ENCODE measurements at places on chromosomes 12 and 14.

DNA sequence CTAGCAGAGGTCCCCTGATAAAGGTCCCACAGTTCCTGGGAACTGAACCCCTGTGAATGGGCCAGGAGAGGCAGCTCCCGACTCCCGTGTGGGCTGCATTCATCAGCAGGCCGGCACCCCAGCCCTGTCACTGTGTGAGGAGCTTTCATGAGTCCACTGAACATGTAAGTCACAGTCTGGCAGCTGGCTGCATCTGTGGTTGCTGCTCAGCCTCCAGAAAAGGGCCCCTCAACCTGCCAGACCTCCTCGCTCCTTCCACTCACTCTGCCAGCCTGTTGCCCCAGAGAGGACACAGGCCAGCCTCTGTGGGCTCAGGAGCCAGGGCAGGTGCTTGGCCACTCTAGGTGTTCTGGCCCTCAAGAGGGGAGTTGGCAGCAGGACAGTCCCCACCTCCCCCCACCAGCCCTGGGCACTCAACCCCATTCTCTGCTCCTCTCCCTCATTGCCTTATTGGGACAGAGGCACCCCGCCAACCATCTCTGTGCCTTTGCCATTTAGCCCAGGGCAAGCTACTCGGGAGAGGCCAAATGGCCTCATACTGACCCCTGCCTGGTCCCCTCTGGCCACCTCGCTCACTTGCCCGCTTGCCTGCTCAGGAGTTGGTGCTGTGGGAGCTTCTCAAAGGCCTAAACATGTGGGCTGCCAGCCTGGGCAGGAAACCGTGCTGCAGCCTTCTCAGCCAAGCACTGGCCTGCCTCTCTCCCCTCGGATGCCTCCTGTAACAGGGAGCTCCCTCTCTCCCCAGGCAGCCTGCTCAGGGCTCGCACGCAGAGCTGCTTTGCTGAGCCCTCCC is 1.9 kb downstream of the RTL1 start:
- DNase-seq: no peak

- no peak for DNase-seq
Observed at GRCh38 chr14:72617391-72618031, 276.4 kb downstream of the DPF3 start.

- no peak for DNase-seq
Observed at GRCh38 chr12:94151582-94151981, 3.2 kb downstream of the PLXNC1 start.

GRCh38 chr12:8957561-8957960 is 8.1 kb upstream of the M6PR start:
- no peak for DNase-seq

DNA sequence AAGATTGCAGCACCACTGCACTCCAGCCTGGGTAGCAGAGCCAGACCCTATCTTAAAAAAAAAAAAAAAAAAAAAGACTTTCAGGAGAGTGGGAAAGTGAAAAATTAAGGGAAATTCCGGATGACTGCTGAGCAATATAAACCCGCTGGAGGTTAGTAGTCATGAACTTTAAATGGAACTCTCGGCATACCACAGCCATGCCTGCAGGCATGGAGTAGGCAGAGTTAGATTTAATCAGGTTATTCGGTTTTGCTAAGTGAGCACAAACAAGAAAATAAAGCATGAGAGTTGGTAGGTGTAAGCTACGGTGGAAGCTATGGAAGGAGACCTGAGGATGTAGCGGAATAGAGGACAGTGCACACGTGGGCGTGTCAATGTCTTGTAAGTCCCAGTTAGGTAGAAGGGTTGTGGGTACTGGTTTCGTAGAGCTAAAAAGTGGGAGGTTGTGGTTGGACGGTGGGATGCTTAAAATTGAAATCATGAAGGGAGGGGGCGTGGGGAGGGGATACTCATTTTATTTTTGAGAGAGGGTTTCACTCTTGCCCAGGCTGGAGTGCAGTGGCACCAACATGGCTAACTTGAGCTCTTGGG is 11.8 kb upstream of the TUBA1C start:
- DNase-seq: no peak

DNA sequence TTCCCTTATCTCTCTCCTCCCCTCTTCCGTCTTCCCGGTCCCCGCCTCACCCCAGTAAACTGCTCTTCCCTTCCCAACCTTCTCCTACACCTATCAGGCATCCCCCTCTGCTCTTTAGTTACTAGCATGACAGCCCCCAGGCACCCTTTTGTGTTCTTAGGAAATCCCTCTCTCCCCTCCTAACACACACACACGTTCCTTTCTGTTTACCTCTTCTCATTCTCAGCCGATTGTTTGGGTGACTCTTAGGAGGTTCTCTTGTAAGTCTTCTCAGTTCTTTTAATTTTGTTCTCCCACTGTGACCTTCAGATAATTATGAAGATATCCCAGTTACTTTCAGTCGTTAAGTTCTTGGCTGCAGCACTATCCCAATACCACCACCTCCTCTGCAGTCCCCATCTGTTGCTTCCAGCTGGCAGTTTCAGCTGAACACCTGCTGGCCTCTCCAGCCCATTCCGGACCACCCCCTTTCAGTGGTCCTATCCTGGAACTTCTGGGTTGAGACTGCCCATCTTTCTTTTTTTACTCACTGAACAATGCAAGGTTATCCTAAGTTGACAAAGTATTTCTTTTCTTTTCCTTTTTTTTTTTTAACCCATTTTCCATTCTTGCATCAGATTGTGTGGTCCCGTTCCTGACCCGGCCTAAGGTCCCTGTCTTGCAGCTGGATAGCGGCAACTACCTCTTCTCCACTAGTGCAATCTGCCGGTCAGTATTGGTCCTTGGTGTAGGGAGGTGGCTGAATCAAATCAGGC is 711 bp downstream of the MARS1 start:
- DNase-seq: no peak

DNA sequence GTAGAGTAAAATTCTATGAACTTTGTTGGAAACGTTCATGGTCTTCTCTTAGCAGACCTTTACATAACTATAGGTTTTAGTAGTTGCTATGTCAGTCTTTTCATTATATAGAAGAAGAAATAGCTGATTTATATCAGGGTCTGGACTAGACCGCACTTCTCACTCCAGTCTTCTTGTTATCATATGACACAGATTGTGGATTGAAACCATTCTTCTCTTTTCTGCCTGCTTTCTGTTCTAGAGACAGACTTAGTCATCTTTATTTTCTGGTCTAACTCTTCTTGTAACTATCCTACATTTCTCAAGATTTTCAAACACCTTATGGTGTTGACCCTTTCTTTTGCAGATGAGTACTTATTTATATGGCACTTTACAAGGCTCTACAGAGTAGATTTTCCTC is 55.7 kb downstream of the PCNX1 start:
- no peak for DNase-seq

- DNase-seq: peak; percentile 89
Observed at GRCh38 chr14:50040401-50040775, 76.0 kb downstream of the VCPKMT start.

GRCh38 chr12:108419949-108420348 is 80.8 kb upstream of the CMKLR1 start:
- DNase-seq: no peak

DNA sequence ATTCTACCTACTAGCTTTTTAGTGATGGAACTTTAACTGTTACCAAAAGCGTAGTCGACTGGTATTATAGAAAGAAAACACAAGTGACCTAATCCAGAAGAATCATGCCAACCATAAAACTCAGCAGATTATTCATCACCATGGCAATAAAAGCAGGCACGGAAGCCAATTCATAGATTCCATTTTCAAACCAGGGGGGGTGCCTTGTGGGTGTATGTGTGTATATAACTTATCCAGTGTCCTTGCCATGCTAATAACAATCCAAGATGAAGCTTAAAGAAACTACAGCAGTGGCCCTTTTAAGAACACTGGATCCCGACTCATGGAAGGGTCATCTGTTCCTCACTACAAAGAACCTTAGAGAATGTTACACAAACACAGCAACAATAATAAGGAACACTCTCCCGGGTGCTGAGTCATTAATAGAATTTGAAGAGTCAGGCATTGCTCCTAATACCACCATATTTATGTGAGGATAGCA is 61.0 kb downstream of the EPS8 start:
- no peak for DNase-seq

- DNase-seq: no peak
Observed at GRCh38 chr12:50453872-50454271, 50.9 kb upstream of the DIP2B start.

GRCh38 chr14:79686196-79686595 is 525.1 kb downstream of the DIO2 start:
- DNase-seq: no peak

- no peak for DNase-seq
Observed at GRCh38 chr14:74064883-74065282, 19.4 kb downstream of the ALDH6A1 start.

DNA sequence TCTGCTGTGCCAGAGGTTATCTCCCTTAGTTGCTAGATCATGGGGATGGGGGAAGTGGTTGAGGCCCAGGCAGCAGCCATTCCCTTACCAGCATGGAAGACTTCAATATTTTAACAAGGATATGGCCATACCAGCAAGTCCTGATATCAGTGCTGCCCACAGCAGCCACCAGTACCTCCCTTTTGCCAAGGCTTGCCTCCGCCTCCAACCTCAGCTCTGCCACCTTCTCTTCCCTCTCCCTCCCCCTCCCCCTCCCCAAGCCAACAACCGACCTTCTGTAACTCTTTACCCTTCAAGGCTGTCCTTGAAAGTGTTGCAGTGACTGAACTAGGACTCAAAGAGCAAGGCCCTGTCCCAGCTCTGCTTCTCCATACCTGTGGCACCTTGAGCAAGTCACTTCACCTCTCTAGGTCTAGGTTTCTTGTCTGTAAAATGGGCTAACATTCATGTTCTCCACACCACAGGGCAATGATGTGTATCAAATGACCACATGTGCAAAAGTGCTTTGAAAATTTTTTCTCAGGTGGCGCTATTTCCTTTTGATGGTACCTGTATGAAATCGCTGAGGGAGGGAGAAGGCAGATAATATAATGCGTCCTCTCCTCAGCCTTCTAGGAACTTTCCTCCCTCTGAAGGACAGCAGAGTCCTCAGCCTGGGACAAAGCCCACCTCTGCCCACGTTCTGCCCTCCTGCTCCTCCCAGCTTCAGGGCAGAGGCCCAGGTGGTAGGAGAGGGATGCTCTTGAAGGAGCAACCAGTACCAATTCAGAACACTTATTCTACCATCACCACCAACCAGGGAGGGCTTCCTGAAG is 14.7 kb downstream of the PLEKHG6 start:
- DNase-seq: no peak

DNA sequence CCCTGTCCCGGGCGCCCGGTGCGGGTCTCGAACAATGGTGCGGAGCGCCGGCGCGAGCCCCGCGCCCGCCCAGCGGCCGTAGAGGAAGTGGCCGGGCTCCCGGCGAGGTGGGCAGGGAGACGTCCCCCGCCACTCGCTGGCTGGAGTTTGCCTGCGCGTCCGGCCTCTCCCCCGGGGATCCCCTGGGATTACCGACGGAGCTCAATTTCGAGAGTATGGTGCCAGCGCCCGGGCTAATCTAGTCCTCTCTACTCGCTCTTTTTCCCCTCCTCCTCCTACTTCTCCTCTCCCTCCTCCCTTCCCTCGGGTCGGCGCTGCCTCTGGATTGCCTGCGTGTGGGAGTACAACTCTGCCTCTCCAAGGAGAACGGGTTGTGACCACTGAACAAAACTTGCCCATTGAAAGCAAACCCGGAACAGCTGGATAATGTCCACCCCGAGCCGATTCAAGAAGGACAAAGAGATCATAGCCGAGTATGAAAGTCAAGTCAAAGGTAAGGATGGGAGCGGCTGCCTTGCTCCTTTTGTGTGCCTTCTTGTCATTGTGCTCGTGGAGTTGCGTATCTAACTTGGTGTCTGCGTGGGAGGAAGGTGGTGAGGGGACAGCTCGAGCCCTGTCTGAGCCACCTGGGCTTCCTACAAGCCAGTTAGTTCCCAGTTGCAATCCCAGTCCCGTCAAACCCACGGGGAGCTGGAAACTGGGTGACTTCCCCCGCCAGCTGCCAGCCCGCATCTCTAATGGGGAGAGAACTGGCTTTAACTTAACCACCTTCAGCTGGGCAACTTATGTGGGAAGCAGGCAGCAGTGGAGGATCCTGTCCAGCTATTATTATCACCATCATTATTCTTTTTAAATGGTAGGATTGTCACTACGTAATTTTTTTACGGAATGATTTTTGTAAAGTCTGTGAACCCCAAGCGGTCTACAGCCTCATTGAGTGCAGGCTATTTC is at the start of gene SRGAP1:
SRGAP1 (plus strand) TSS at position 310 of the 951 bp plus-strand sequence; CDS start at position 427, 117 bp downstream.
- DNase-seq: no peak

- DNase-seq: peak; percentile 67
Observed at GRCh38 chr12:121240484-121241101, 30.7 kb downstream of the P2RX4 start.

- no peak for DNase-seq
Observed at GRCh38 chr14:101552786-101553231, 8.5 kb upstream of the DIO3 start.

DNA sequence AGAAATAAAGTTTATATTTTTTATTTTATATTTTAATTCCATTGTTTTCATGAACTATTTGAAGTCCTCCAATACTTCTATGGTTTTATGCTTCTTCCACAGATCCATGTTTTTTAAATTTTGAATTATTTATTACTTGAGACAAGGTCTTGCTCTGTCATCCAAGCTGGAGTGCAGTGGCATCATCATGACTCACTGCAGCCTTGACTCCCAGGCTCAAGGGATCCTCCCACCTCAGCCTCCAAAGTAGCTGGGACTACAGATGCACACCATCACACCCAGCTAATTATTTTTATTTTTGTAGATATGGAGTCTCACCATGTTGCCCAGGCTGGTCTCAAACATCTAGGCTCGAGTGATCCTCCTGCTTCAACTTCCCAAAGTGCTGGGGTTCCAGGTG is 28.8 kb upstream of the DLGAP5 start:
- DNase-seq: no peak

DNA sequence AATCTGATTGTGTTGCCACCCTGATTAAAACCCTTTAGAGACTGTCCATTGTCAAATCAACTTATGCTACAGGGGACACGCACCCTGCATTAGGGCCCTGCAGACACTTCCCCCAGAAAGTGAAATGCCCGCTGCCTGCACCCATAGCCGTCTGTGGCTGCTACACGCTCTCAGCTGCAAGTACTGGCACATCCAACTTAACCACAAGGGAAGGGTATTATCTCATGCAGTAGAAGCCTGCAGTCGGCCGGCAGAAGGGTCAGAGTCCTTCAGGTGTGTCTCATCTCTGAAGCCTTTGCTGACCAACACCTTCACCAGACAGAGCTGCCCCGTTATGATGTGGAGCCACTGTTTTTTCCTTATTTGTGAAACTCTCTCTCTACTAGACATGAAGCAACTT is 20.8 kb downstream of the CFAP251 start:
- peak; percentile 4 for DNase-seq

DNA sequence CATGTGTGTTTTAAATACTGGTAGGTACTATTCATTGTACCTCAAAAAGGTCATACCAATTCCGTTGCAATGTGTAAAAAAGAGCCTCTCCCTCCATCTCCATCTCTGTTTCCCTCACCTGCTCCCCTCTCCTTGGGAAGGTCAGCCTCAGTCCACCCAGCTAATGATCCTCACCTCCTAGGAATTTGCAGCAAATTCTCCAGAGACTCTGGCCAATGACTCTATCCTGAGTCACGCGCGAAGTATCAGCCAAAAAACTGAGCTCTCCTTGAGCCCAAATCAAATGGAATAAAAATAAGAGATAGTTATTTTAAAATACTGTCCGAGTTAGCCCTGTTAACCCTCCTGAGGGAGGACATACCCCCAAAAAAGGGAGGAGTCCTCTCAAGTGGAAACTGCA is 148.4 kb downstream of the DPF3 start:
- no peak for DNase-seq

GRCh38 chr12:85796001-85796400 is 40.2 kb downstream of the RASSF9 start:
- DNase-seq: no peak
